ENCODE measurements at places on chromosomes 6 and 20.
A peak's percentile ranks its signal among the peaks of the same experiment; 100 is the strongest.

- DNase-seq, result no peak
These were observed 263.7 kb downstream of the TBX18 start for GRCh38 chr6:84500726-84501125.

DNA sequence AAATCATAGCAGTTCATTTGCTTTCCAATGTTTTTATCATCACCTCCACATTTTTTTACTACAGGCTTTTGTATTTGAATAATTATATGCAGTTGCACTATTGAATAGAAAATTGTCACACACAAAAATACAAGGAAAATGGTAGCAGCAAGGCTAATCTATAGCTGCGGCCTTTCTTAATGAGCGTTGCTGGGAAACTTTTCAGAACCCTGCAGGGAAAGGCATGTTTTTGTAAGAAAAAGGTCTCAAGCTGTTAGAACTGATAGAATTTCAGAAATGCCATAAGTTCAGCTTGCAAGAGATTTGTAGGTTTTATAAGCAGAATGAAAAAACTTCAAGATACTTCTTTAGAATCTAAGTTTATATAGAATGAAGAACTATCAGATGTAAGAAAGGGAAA is 535.8 kb downstream of the LMBRD1 start:
- no peak for DNase-seq

GRCh38 chr20:15179381-15179780 is 842.0 kb upstream of the FLRT3 start:
- DNase-seq, result no peak

DNA sequence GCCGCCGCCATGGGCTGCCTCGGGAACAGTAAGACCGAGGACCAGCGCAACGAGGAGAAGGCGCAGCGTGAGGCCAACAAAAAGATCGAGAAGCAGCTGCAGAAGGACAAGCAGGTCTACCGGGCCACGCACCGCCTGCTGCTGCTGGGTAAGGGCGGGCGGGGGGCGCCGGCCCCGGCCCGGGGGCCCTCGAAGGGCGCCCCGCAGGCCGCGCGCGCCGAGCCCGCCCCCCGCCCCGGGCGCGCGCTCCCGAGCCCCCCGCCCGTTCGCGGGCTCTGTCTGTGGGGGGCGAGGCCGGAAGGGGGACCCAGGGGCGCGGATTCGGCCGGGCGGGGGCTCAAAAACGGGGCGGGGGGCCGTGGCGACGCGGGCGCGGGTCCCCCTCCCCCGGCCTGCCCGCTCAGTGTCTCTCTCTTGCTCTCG is 39.2 kb downstream of the GNAS start:
- DNase-seq, result peak; percentile 40

DNA sequence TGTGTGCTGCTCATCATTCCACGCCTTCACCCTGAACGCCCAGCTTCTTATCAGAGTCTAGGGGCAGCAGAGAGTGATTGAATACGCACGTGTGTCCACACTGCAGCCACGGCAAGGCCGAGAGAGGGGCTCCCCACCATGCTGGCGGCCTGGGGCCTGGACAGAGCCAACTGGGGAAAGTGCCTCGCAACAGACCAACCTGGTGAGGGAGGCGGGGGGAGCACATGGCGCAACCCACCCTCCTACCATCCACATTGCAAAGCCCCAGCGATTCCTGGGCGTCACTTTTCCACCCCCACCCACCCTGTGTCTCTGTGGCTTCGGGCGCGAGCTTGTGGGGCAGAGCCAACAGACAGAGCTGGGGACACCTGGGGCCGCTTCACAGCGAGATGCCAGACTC is 66.4 kb upstream of the DUSP22 start:
- DNase-seq, result no peak

- no peak for DNase-seq
These were observed 86.5 kb downstream of the FAM120B start for GRCh38 chr6:170393033-170393432.

- DNase-seq, result no peak
These were observed 26.8 kb downstream of the SLC17A9 start for GRCh38 chr20:62979310-62979709.

- DNase-seq, result no peak
These were observed 556.0 kb upstream of the JAG1 start for GRCh38 chr20:11229772-11230171.

DNA sequence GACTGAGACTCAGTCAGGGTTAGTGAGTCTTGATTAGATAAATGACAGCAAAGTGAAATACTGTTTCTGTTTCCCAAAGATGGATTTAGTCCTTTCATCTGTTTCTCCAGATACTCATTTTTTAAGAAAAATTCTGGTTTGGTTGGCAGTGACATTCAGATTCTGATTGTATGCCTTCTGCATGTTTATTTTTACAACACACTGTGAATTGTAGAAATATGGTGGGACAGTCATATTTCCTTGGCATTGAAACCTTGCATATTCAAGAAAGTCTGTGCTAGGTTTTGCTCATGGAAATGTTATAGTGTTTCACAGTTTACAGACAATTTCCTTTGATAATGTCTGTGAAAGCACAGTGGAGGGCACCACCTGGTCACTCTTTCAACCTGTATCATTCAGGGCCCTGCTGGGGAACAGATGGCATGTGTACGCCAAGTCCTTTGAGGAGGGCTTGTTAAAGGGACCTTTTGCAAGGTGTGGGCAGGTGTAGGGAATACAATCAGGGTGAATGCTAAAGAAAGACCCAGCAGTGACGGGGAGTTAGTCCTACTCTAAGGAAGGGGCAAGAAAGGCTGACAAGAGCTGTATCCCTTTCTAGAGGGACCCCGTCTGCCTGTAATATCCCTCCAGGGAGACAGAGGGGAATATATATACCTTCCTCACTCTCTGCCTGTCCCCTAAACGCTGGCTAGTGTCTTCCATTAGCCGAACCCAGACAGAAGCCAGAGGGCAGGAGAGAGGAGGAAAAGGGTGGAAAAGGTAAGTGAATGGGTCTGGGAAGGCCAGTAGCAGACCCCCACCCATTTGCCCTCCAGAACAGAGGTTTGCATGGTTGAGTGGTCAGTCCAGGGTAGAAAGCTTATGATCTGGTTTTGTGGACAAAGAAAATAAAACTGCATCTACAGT is 10.2 kb downstream of the PLCB4 start:
- no peak for DNase-seq

DNA sequence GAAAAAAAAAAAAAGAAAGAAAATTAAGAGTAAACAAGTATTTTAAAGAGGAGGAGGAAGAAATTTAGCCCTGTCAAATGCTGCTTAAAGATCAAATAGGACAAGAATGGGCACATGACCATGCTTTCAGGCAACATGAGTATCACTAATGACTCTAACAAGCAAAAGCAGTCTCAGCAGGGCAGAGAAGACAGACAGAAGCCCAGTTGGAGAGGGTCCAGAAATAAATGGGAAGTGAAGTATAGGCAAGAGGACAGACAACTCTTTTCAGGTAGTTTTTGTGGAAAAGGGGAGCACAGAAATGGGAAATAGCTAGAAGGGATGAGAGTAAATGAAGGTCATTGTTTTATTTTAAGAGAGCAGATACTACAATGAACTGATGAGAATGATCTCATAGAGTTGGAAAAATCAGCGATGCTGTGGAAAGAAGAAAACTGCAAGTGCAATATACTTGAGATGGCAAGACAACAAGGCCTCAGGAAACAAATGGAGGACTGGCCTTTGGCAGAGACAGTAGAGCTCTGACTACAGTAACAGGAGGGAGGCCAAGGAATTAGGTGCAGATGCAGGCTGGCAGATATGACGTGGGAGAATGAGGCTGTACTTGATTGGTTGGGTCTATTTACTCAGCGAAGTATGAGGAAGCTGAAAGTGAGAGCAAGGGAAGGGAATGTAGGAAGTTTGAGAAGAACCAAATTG is 40.3 kb downstream of the KIF6 start:
- DNase-seq, result no peak

DNA sequence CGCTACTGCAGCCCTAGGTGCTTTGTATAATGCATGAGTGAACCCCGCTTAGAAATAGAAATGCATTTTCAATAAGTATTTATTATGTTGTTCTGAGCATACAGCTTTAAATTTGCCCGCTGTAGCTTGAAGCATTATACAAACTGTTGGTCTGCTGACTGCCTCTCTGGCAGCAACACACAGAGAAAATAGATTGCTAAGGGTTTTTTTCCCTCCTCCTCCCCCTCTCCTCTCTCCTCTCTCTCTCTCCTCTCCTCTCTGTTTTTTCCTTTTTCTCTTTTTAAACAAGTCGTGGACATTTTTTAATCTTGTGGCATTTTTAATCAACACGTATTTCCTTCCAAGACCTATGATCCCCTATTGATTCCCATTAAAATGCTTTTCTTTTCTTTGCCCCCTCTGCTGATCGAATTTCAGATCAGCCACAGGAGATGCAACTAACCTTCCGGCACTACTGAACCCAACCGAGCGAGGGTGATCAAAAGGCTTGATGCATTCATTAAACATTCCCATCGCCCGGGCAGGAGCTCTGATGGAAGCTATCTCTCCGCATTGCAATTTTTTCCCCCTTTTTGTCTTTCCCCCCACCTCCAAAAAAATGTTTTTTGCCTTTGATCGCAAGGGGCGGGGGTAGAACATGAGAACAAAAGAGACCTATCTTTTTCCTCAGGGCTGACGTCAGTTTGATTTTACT is 90.7 kb upstream of the ARID1B start:
- DNase-seq, result no peak

- no peak for DNase-seq
These were observed 35.2 kb downstream of the PLCG1 start for GRCh38 chr20:41172296-41173140.

GRCh38 chr6:40611434-40611833 is 24.3 kb upstream of the LRFN2 start:
- DNase-seq, result no peak

- DNase-seq, result no peak
These were observed 107.5 kb upstream of the SAMD5 start for GRCh38 chr6:147400968-147401367.

DNA sequence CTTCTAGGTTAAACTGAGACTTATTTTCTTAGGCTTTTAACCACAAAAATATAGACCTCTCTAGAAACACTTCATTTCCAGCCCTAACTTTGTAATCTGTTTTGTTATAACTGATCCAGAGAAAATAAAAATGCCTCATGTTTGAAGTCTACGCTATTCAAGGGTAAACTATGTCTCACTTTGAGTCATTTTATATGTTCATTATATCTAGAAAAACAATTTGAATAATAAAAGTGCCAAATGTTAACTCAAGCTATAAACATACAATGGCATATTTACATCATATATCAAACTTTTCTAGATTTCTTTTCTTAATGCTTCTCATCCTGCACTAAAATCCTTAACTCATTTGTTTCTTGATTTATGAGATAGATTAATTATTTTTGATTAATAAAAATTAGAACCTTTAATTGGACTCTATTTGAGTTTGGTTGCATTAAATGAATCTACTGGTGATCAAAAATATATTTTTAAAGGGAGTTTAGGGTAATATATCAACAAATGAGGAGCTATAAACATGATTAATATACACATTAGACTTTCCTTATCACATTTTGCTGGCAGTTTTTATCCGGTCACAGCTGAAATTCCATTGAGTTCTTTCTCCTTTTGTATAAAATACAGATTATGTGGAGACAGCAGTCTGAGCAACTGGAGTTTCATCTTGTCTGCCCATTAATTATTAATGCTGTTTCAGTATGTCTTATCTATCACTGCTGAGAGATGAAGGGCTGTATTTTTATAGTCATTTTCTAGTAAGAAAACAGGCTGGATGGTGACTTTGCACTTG is 246.5 kb downstream of the TBX18 start:
- no peak for DNase-seq

GRCh38 chr20:10939331-10939941 is 265.6 kb upstream of the JAG1 start:
- DNase-seq, result no peak

- no peak for DNase-seq
These were observed 238.7 kb downstream of the UST start for GRCh38 chr6:148985499-148985898.

- peak; percentile 3 for DNase-seq
These were observed 35.2 kb downstream of the PHACTR1 start for GRCh38 chr6:12751694-12752325.

GRCh38 chr6:84764332-84765049 is at the start of gene TBX18:
TBX18 (minus strand) TSS chr6:84764598; CDS start chr6:84764181, 417 bp downstream.
- no peak for DNase-seq

DNA sequence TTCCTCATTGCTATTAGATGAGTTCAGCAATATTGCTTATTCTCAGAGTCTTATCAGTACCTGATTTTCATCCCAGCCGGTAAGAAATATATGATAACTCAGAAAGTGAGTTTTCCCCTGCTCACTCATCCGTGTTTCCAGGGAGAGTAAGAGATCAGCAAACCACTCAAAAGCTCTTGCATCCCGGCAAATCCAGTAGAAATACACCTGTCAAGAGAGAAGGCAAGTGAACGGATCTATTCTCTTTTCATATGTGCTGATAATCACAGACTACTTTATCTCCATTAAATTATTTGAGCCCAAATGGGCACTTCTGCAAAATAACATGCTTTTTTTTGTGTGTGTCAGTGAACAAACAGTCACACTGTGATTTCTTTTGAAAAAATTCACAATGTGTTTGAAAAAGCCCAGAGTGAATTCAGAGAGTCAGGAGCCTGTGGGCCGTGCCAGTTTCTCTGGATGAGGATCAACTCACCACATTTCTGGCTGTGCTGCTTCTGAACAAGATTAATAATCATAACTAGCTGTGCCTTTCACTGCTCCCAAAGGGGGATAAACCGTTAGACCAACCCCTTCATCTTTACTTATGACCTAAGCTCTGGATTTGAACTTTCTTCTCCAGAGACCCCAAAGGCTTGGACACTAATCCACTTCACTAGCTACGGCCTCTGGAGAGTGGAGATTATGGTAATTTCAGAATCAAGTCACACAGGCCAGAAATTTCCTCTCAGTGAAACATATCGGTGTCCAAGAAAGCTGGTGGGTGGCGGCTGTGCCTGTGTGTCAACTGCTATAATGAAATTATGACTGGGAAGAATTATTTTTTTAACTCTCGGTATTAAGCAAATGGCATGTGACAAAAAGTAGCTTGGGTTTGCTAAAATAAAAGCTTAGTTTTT is 44.2 kb downstream of the NOX3 start:
- DNase-seq, result no peak

DNA sequence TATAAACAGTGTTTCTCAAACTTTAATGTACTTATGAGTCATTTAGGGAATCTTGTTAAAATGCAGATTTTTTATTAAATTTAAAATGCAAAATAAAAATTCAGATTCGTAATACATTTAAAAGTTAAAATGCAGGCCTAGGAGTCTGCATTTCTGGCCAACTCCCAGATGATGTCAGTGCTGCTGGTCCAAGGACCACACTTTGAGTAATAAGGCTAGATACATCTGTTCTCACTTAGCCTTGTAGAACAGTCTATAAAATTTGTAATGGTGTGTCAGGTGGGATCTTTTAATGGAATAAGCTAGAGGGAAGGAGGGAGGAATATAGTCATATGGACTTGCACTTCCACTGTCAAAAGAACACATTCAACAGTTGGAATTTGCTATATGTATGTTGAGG is 295.6 kb upstream of the BMP2 start:
- DNase-seq, result no peak

GRCh38 chr6:156940221-156940620 is 163.0 kb downstream of the ARID1B start:
- DNase-seq, result no peak
